ENCODE measurements at places on chromosomes 2 and 18.

DNA sequence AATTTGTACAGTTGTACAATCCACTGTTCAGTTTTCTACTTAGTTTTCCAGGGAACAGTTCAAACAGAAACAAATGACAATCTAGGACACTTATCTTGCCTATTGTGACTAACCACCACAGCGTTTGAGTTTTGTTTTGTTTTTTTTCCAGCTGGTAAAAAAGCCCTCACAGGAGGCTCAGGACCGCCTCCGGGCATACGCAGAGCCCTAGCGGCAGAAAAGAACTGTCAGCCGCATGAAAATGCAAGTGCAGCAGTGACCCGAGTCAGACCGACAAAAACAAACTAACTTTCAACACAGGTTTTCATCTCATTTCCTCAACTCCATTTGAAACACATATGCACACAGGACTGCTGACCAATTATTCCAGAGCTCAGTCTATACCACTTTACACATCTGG lies 68.6 kb downstream of the STEAP3 start:
- no peak for DNase-seq

DNA sequence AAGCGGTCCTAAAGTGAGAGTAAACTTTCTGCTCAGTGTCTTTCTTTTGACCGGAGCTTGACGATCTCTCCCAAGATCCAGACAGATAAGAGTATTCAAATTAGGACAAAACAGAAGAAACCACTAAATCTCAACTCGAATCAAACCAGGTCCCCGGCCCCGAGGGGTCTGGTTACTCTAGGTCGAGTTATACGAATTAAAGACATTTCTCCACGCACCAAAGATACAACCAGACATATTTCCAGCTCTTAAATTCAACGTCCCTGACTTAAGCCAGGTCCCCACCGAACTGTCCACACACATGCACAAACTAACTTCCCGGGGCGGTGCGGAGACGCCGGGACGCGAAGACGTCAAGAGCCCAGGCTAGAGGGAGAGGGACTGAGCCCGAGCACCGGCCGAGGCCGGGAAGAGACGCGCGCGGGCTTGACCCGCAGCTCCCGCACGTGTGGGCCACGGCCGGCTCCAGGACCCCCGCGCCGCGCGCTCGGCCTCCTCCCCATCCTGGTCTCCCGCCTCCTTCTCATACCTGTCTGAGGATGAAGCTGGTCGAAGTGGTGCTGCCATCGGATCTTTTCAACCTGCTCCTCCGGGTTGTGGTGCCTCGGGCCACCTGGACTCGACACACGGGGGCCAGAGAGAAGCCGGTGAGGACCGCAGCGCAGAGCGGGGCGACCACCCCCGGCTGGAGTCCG lies 896 bp downstream of the CACNB4 start:
- DNase-seq: peak; percentile 44

DNA sequence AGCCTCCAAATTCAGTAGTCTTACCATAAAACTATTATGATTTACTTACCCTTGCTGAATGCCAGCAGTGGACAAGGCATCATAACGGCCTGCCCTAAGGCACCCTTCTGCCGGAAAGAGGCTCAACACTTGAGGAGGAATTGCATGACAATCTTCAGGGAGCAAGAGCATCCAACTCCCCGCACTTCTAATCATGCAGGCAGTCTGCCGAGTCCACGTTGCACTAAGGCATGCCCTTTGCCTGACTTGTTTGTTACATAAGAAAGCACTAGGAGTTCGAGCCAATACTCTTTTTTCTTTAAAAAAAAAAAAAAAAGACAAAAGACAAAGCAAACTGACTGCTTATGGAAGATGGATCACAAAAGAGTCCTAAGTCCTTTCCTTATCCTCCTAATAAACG lies 17.9 kb upstream of the SPTBN1 start:
- DNase-seq: no peak

GRCh38 chr2:214946949-214947348 lies 137.5 kb upstream of the BARD1 start:
- no peak for DNase-seq
